Spleen (tissue), 13 donors: ENCODE measurements at places on chromosomes 1 and 21.

- H3K4me1 ChIP-seq, result peaks cover 22% of the 10 kb centered on the region
- no peak for DNase-seq
- no peaks in the 10 kb centered on the region for H3K36me3 ChIP-seq
- H3K27ac ChIP-seq, result no peak overlapping the region
These were observed 776 bp upstream of the CADM3 start for GRCh38 chr1:159170639-159171038.

GRCh38 chr1:91201694-91202093 lies 179.9 kb upstream of the ZNF644 start:
- DNase-seq, result no peak
- H3K36me3 ChIP-seq, result no peaks in the 10 kb centered on the region
- no peak overlapping the region for H3K27ac ChIP-seq
- no peak overlapping the region for H3K4me3 ChIP-seq
- no peaks in the 10 kb centered on the region for H3K27me3 ChIP-seq

- no peak overlapping the region for H3K4me3 ChIP-seq
These were observed 28.1 kb upstream of the ACBD6 start for GRCh38 chr1:180530501-180530900.

DNA sequence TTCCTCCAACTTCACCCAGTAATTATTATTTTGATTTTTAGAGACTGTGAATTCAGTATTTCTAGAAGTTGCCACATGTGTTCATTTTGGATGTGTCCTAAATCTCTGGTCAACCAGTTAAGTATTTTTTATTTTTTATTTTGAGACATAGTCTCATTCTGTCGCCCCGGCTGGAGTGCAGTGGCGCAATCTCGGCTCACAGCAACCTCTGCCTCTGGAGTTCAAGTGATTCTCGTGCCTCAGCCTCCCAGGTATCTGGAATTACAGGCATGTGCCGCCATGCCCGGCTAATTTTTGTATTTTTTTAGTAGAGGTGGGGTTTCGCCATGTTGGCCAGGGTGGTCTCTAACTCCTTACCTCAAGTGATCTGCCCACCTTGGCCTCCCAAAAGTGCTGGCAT lies 8.0 kb downstream of the MACF1 start:
- no peak overlapping the region for H3K27ac ChIP-seq
- DNase-seq, result no peak
- H3K4me1 ChIP-seq, result peaks cover 56% of the 10 kb centered on the region
- no peaks in the 10 kb centered on the region for H3K36me3 ChIP-seq
- no peak overlapping the region for H3K4me3 ChIP-seq

GRCh38 chr1:175332515-175332914 lies 139.9 kb upstream of the KIAA0040 start:
- DNase-seq, result no peak
- no peak overlapping the region for H3K4me3 ChIP-seq
- H3K27ac ChIP-seq, result no peak overlapping the region
- no peaks in the 10 kb centered on the region for H3K4me1 ChIP-seq

GRCh38 chr1:36588972-36589371 lies 106.3 kb upstream of the CSF3R start:
- no peak for DNase-seq
- no peaks in the 10 kb centered on the region for H3K27me3 ChIP-seq
- H3K4me1 ChIP-seq, result no peaks in the 10 kb centered on the region
- H3K36me3 ChIP-seq, result no peaks in the 10 kb centered on the region
- no peak overlapping the region for H3K27ac ChIP-seq

- no peak for DNase-seq
- no peaks in the 10 kb centered on the region for H3K36me3 ChIP-seq
- H3K27ac ChIP-seq, result no peak overlapping the region
- H3K4me3 ChIP-seq, result no peak overlapping the region
- no peaks in the 10 kb centered on the region for H3K4me1 ChIP-seq
These were observed 33.8 kb upstream of the KCNE2 start for GRCh38 chr21:34330055-34330454.

DNA sequence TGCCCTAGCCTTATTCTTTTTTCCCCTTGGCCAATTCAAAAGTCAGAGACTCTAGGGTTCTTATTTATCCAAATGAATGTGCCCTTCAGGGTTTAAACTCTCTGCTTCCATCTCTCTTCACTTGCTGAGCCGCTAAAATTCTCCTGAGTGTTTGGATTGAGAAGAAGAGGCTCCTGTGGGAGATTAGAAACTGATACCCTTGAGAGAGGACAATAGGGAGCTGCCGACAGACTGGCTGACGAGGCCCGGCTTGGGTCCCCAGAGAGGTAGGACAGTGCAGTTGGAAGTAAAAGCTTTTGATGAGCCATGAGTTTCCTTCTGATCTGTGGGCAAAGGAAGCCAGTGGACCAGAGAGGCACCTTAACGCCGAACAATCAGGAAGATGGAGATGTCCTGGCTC lies 41.3 kb upstream of the UBE2U start:
- H3K27me3 ChIP-seq, result no peaks in the 10 kb centered on the region
- no peak for DNase-seq
- no peak overlapping the region for H3K4me3 ChIP-seq
- H3K36me3 ChIP-seq, result no peaks in the 10 kb centered on the region
- no peak overlapping the region for H3K27ac ChIP-seq
- no peaks in the 10 kb centered on the region for H3K4me1 ChIP-seq

DNA sequence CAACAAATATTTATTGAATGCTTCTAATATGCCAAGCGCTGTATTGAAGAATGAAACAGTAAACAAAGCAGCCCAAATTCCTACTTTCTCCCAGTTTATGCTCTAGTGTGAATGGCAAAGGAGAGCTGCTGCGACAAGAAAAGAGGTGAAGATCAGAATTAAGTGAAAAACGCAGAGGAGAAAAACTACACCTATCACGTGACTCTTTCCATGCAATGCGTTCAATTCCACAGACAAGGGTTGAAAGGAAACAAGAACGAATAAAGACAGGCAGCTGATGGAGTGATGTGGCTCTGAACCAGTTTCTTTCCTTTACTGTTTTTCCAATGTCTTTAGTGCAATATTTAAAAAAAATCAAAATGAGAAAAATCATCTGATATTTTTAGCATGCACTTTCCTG lies 23.6 kb downstream of the MT1HL1 start:
- H3K27ac ChIP-seq, result no peak overlapping the region
- H3K36me3 ChIP-seq, result no peaks in the 10 kb centered on the region
- no peak overlapping the region for H3K4me3 ChIP-seq
- no peaks in the 10 kb centered on the region for H3K4me1 ChIP-seq

GRCh38 chr1:31754397-31754796 lies 9.7 kb downstream of the ADGRB2 start:
- DNase-seq, result no peak
- H3K36me3 ChIP-seq, result no peaks in the 10 kb centered on the region
- H3K4me3 ChIP-seq, result no peak overlapping the region
- H3K27me3 ChIP-seq, result no peaks in the 10 kb centered on the region

GRCh38 chr21:19350286-19350685 lies 946.7 kb upstream of the TMPRSS15 start:
- no peaks in the 10 kb centered on the region for H3K27me3 ChIP-seq
- no peak overlapping the region for H3K4me3 ChIP-seq
- H3K36me3 ChIP-seq, result no peaks in the 10 kb centered on the region
- no peak for DNase-seq
- H3K27ac ChIP-seq, result no peak overlapping the region

DNA sequence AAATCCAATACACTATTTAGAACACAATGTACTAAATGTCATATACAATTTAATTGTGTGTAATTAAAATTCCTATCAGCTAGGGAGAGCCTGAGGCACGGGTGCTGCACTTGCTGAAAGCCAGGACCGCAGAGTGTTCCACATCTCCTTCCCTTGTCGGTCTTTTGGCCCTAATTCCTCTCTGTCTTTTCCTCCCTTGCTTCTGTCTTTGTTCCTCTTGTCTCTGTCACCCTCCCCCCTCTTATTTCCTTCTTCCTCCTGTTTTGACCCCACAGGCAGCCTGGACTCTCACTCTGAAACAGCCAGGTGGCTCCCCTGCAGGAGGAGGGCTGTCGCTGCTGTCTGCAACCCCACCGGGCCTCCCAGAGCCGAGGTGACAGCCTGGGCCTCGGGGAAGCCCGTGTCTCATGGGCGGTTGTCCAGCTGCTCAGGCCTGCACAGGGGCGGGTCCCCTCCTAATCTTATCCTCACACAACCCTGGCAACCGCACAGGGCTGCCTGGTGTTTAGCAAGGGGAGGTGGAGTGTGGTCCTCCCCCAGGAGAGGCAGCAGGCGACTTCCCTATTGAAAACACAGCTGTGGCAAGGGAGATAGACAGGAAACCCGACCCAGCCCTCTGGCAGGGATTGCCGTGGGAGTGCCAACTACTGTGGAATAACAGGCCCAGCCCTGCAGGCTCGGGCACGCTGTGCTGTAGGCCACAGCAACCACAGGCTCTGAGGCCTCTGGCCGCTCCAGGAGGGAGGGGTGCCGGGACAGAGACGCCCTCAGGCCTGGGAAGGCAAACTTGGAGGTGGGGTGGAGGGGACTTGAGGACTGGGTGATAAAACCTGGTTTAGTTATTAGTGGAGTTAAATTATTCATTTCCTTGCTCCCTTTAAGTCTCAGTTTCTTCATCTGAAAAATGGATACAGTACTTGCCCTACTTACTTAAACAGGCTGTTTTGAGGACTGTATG lies 68.8 kb upstream of the WDR26 start:
- H3K4me1 ChIP-seq, result peaks cover 39% of the 10 kb centered on the region
- H3K36me3 ChIP-seq, result no peaks in the 10 kb centered on the region
- H3K27me3 ChIP-seq, result no peaks in the 10 kb centered on the region
- no peak overlapping the region for H3K4me3 ChIP-seq
- DNase-seq, result peak; percentile 88
- H3K27ac ChIP-seq, result peak overlapping the region; percentile 74

DNA sequence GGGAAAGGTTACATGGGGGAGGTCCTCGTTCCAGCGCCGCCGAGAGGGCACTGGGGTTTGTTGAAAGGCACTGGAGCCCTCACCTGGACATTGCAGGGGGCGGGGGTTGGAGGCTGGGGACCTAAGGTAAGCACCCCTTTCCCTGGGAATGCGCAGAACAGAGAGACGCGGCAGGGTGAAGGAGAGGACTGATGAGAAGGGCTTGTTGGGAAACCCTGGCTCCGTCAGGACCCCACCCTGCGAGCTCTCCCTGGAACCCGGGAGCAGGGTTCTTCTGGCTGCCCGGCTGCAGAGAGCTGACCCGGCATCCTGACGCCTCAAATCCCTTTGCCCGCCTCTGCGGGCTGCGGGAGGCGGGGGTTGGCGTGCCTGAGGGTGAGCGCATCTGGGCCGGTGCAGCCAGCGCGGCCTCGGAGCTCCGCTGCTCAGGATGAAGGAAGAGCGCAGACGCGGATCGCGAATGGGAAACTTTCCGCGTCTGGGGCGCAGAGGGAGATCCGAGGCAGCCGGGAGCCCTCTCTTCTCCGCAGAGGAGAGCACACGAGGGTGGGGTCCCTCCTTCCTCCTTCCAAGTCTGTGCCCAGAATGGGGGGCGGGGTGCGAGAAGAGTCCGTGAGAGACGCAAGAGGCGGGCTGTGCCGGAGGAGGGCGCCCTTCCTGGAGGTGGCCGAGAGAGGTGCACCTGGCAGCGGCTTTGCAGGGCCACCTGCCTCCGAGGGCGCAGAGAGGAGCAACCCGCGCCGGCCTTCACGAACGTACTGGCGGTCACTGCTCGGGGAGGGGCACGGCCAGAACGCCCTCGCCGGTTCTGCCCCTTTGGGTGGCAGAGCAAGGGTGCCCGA lies 2.4 kb downstream of the IGSF21 start:
- H3K27ac ChIP-seq, result peak overlapping the region; percentile 31
- H3K27me3 ChIP-seq, result peaks cover 64% of the 10 kb centered on the region
- DNase-seq, result peak; percentile 78
- H3K4me3 ChIP-seq, result no peak overlapping the region
- H3K4me1 ChIP-seq, result peaks cover 8% of the 10 kb centered on the region

DNA sequence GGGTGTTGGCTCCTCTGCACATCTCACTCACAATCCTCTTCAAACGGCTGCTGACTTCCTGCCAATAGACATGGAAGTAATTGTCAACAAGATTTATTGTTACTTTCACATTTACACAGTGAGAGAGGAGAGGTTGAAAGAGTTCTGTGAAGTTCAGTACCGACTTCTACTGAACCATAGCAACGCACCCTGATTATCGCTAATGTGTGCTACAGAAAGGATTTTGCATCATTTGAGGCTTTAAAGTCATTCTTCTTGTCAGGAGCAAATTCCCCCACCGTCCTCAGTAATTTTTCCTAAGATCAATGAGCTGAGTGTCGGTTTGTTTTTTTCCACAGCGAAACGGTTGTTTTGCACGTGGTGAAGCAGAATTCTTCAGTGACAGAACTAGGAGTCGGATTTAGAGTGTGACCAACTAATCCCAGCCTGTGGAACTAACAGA lies 361.0 kb downstream of the ADGRL2 start:
- H3K36me3 ChIP-seq, result no peaks in the 10 kb centered on the region
- H3K27ac ChIP-seq, result no peak overlapping the region

- peaks cover 52% of the 10 kb centered on the region for H3K4me1 ChIP-seq
- peak within 1 kb of the TSS; percentile 77 for H3K4me3 ChIP-seq
- peaks cover 18% of the 10 kb centered on the region for H3K36me3 ChIP-seq
- peak; percentile 98 for DNase-seq
- no peaks in the 10 kb centered on the region for H3K27me3 ChIP-seq
These were observed at the start of gene MTFR1L for GRCh38 chr1:25819491-25820246. Gene MTFR1L (plus strand): TSS chr1:25819954. CDS start chr1:25823105, 3,151 bp downstream.

DNA sequence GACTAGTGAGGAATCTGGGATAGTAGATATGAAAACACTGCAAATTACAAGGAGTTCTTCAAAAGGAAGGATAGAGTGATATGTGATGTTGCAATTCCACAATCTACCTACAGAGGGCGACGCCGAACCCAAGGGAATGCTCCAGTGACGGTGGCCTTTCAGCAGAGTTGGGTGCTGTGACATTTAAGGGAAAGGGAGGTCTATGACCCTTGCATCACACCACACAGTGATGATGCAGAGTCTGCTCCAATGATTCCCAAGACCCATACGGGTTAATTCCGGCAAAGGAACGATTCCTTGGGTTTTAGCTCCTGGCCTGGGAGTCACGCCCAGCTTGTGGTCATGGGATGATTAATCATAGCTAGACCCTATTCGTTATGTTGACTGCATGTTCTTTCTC lies 123.0 kb upstream of the IGSF21 start:
- DNase-seq, result peak; percentile 8
- no peaks in the 10 kb centered on the region for H3K36me3 ChIP-seq
- H3K4me1 ChIP-seq, result no peaks in the 10 kb centered on the region
- H3K27me3 ChIP-seq, result no peaks in the 10 kb centered on the region
- H3K27ac ChIP-seq, result no peak overlapping the region
- H3K4me3 ChIP-seq, result no peak overlapping the region

GRCh38 chr1:223084464-223084866 lies 58.6 kb downstream of the TLR5 start:
- no peak overlapping the region for H3K27ac ChIP-seq
- peaks cover 7% of the 10 kb centered on the region for H3K4me1 ChIP-seq
- H3K36me3 ChIP-seq, result no peaks in the 10 kb centered on the region
- H3K27me3 ChIP-seq, result peaks cover 6% of the 10 kb centered on the region
- DNase-seq, result no peak

GRCh38 chr1:167477986-167478385 lies 40.3 kb downstream of the CD247 start:
- H3K4me1 ChIP-seq, result peaks cover 18% of the 10 kb centered on the region
- H3K27ac ChIP-seq, result no peak overlapping the region
- H3K4me3 ChIP-seq, result no peak overlapping the region
- H3K27me3 ChIP-seq, result no peaks in the 10 kb centered on the region
- H3K36me3 ChIP-seq, result no peaks in the 10 kb centered on the region

GRCh38 chr1:6811583-6811982 lies 26.3 kb downstream of the CAMTA1 start:
- no peak overlapping the region for H3K4me3 ChIP-seq
- peaks cover 6% of the 10 kb centered on the region for H3K36me3 ChIP-seq
- no peak for DNase-seq
- H3K27ac ChIP-seq, result peak overlapping the region; percentile 64
- peaks cover 9% of the 10 kb centered on the region for H3K4me1 ChIP-seq
- no peaks in the 10 kb centered on the region for H3K27me3 ChIP-seq
